ENCODE measurements at places on chromosomes 12 and 14.
A peak's percentile ranks its signal among the peaks of the same experiment; 100 is the strongest.

- DNase-seq: peak; percentile 52
These were observed 10.4 kb downstream of the KRT83 start for GRCh38 chr12:52310622-52311284.

DNA sequence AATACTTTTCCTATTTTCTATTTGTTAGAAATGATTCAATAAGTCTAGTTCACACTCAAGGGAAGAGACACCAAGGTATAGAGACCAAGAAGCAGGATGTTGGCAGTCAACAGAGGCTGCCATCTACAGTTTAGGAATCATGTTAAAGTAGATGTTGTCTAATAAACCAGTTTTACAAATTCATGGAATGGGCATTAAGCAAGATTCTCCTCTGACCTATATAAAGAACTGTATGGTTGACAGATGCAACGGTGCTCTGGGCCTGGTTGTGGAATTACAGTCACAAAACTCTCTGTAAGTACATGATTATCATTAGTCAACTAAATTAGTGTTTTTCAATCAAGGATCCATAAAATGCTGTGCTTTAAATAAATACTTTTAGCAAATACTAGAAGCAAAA, 475.1 kb downstream of the NAV3 start:
- no peak for DNase-seq

DNA sequence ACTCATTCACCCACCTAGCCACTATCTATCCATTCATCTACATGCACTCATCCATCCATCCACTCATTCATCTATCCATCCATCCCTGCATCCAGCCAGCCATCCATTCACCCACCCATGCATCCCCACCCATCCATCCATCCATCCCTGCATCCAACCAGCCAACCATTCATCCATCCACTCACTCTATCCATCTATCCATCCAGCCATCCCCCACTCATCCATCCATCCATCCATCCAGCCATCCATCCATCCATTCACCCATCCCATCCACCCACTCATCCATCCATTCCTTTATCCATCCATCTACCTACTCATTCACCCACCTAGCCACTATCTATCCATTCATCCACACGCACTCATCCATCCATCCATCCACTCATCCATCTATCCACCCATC, 73.1 kb downstream of the NOC4L start:
- no peak for DNase-seq

- DNase-seq: no peak
These were observed 7.2 kb upstream of the KRT75 start for GRCh38 chr12:52441320-52441911.

DNA sequence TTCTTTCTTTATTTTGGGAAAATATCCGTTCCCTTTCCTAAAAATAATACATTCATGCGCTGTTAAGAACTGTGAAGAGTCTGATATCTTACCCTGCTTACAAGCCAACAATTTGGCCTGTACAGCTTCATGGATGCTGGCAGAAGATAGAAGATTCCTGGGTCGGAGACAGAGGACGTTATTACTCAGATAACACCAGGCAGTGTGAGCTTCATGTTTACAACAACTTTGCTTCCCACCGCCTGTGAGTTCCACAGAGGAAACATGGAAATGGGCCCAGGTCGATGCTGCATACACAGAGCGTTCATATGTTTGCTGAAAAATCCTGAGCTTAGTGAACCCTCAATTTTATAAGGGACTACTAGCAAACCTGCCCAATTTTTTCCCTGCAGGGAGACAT, 705.6 kb upstream of the SEL1L start:
- DNase-seq: no peak

DNA sequence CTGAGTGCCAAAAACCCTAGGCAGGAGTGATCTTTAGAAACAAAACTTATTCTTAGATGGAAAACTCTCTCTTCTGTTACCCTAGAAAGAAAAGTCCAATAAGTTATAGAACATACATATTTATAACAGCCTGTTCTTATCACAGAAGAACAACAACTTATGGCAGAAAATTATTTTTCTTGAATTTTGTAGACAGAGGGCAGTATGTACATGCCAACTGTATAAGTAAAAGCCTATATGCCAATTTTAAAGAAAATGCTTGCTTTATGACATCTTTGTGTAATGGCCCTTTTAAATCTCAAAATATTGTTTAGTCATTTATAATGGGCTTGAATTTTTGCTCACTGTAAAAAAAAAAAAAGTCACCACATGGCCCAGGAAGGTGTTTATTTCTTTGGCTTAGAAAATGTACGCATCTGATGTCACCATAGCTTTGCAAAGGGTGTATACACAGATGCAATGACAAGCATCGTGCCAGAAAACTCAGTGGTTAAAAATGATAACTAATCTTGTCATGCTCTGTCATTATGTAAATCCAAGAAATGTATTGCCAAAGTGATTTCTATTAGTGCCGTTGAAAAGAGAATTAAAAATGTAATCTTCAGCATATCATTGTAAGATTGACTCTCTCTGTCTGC, 38.3 kb upstream of the GRIP1 start:
- DNase-seq: no peak

GRCh38 chr14:95523051-95523814, 6.8 kb upstream of the SYNE3 start:
- DNase-seq: peak; percentile 67

- no peak for DNase-seq
These were observed 272.9 kb downstream of the EGLN3 start for GRCh38 chr14:33678005-33678404.

- no peak for DNase-seq
These were observed 70.3 kb downstream of the COX16 start for GRCh38 chr14:70289138-70289537.

- no peak for DNase-seq
These were observed 4.8 kb downstream of the IFNG start for GRCh38 chr12:68154779-68155178.

- no peak for DNase-seq
These were observed 41.3 kb downstream of the CCNK start for GRCh38 chr14:99522457-99522891.

DNA sequence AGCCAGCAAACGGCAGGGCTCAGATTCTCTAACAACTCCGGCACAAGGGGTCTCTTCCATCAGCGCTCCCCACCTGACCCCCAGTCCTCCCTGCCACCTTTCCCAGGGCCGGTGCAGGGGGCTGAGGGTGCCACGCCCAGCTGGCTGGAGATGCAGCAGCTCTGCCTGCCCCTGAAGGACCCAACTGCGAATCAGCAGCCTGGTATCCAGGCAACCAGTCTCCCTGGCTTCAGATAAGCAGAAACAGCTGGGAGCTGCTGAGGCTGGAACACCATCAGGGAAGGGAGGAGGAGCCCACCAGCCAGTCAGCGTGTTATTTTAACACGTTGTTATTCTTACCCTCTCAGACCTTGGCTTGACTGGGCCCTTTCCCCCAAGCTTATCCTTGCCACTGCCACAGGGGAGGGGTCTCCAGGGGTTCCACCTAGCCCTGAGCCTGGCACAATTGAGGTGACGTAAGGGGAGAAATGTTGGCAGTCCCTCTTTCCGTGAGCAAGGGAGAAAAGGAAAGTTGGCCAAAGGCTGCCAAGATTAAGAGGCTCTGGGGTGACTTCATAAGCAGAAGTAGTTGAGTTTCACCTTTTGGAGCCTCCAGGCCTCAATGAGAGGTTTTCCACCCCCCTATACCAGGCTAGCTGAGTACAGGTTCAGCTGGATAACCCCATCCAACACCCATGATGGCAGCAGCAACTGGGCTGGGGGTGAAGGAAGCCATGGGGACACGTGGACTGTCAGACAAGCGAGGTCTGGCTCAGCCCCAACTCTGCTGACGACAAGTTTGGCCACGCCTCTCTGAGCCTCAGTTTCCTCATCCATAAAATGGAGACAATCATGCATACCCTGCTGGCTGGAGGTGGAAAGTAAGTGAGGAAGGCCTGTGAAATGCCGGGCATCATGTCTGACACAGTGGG, 91.1 kb downstream of the IRF2BPL start:
- DNase-seq: peak; percentile 83

DNA sequence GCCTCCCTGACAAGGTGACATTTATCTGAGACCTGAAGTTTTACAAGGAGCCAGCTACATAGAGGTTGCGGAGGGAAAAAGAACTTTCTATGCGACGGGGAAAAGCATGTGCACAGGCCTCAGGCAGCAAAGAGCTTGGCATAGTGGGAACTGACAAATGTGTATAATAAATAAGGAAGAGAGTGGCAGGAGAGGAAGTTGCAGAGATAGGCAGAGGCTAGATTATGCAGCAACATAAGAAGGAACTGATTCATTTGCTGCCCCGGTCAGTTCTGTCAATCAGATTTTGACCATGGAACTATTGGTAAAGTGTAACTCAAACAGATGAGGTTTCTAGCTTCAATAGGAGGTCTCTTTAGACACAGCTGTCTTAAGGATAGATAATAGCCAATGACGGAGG, 33.7 kb upstream of the RIC8B start:
- DNase-seq: no peak

GRCh38 chr12:47995981-47996401, 8.3 kb downstream of the COL2A1 start:
- no peak for DNase-seq

GRCh38 chr14:38000340-38000739, 207.4 kb upstream of the SSTR1 start:
- DNase-seq: no peak

- no peak for DNase-seq
These were observed 80.4 kb upstream of the KCNA1 start for GRCh38 chr12:4829161-4829792.

DNA sequence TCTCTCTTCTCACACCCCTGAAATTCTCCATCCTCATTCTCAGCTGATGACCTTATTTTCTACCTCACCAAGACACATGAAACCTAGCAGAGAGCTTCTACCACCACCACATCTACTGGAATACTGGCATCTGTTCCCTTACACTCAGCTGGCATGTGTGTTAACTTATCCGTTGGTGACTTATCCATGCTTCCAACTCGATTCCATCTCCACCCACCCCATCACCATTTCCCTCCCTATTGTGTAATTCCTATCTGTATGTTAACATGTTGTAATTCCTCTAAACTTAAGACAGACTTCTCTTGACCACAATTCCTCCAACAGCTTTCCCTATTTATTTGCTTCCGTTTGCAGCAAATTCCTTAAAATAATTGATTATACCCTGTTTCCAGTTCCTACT, 15.4 kb downstream of the C1S start:
- no peak for DNase-seq

DNA sequence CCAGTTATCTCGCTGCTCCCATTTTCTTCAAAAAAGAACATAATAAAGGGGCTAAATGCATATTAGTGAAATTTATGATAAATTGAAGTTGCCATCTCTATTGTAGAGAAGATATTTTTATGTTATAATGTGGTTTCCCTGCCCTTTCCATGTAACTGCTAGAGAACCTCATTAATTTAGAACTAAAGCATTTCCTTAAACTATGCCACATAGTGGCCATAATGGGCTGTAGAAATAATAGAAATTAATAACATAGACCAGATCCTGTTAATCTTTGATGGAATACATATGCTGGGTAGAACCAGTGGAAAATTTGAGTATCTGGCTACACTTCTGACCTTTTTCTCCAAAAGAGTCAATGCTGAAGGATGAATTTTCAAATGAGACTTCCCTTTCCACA, 376.7 kb downstream of the PDZRN4 start:
- no peak for DNase-seq

Data from NCI-H1417 (cell line).